ENCODE measurements at places on chromosomes 4 and X. TPM values are rescaled to one million over a fixed set of nuclear protein-coding genes. Genes with fewer than 3 reads are reported as not detected.

TRIM2 gene
- total RNA-seq = 9.5 TPM

FAM199X gene
- 31.0 TPM for total RNA-seq

LNX1 gene
- 0.76 TPM for total RNA-seq

POF1B gene
- total RNA-seq = 1.1 TPM

PNMA6F gene
- not detected for total RNA-seq

SMIM31 gene
- not detected for total RNA-seq

TEX13B gene
- not detected for total RNA-seq

NEUROG2 gene
- total RNA-seq = not detected

DRP2 gene
- 0.33 TPM for total RNA-seq

GPR82 gene
- not detected for total RNA-seq

CLGN gene
- 0.67 TPM for total RNA-seq

GLRA3 gene
- not detected for total RNA-seq

CLDN34 gene
- not detected for total RNA-seq

BEND4 gene
- under 0.01 TPM for total RNA-seq

CEP44 gene
- total RNA-seq = 5.9 TPM

XAGE1A gene
- total RNA-seq = not detected

TMEM184C gene
- total RNA-seq = 39.1 TPM

TTC29 gene
- total RNA-seq = not detected

ZCCHC18 gene
- 2.7 TPM for total RNA-seq

PDGFRA gene
- total RNA-seq = 1.2 TPM

SPANXN5 gene
- not detected for total RNA-seq
